Mesothelial cell of epicardium (in vitro differentiated cells): ENCODE measurements at places on chromosomes 5 and 9.

GRCh38 chr5:1470762-1471211 lies 25.5 kb upstream of the SLC6A3 start:
- DNase-seq, result no peak

- no peak for DNase-seq
Measured at GRCh38 chr5:33612386-33612785, 171.6 kb downstream of the TARS1 start.

DNA sequence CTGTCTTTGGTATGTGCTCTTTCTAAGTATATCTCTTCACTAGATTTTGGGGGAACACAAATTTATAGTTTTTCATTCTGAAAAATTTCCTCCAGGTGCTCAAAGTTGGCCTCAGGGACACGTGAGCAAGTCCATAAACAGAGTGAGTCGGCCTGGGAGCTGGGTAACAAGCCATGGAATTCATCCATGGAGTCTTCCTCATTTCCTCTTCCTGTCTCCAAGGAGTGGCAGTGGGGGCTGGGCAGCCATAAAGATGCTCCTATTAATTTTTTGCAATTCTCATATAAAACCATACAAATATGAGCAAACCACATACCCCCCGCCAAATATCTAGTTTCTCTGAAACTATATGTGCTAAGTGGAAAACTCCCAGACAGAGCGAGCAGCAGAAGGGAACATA lies 136.6 kb upstream of the OTULINL start:
- no peak for DNase-seq

GRCh38 chr5:24385070-24385469 lies 259.7 kb downstream of the CDH10 start:
- no peak for DNase-seq

- no peak for DNase-seq
Measured at GRCh38 chr5:57777174-57777581, 294.6 kb upstream of the ACTBL2 start.

GRCh38 chr5:20469792-20470191 lies 481.8 kb upstream of the CDH18 start:
- DNase-seq, result no peak

GRCh38 chr9:92974161-92974661 lies 26.9 kb downstream of the FGD3 start:
- DNase-seq, result no peak

DNA sequence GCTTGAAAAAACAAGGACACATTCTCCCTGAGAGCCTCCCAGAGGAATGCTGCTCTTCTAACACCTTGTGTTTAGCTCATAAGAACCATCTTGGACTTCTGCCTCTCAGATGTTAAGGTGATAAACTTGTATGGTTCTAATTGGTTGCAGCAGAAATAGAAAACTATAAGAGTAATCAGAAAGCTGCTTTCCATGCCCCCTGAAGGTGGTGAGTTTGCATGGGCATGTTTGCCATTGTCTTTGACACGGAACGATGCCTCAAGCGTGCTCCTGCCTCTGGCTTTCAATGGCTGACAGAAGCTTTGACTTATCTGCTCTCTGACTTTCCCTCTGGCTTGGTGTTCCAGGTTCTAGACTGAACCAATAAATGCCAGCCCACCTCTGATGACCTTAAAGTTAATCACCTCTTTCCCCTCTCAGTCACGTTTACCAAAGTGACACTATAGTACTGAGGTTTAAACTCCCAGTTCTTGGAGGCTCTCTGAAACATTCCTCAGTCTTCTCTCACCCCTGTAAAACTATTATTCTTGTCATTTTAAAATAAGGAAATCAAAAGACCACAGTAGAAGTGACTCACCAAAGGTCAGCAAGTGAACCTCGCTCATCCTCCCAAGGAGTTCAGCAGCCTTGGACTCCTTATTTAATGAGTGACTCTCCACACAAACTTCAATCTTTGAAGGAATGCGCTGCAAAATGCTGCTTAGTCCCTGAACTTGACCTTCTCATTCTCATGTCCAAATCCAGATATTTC lies 103.6 kb downstream of the PIK3R1 start:
- no peak for DNase-seq

DNA sequence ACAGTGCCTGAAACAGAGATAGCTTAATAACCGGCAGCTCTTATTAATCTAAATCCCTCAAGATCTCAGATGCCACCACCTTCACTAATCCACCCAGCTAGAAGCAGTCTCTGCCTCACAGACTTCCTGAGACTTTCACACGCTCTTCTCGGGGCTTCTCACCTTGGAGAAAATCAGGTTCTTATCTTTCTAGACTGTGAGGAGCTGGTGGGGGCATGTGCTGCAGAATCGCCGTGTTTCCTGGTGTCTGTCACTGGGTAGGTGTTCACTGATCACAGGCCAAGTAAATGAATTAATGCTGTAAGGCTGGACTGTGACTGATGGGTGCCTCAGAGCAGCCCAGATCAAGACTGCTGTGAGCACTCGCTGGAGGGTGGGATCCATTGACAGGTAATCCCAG lies 101.7 kb downstream of the PSD2 start:
- DNase-seq, result no peak

DNA sequence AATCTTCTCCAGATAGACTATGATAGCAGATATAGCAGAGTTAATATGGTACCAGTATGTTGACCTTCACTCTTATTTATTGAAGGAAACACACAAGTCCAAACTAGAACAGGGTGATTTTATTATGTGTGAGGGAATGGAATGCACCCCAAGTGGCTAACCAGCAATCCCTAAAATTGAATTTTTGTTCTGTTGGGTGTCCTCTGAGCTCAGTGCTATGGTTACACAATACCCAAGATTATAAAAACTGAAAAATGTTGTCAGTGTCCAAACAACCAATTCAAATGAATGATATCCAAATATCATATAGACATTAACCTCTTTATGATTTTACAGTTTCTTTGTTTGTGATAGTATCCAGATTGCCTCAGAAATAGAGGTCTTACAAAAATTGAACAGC lies 60.9 kb downstream of the NNT start:
- DNase-seq, result no peak
